ENCODE measurements at places on chromosomes 6 and 20.

DNA sequence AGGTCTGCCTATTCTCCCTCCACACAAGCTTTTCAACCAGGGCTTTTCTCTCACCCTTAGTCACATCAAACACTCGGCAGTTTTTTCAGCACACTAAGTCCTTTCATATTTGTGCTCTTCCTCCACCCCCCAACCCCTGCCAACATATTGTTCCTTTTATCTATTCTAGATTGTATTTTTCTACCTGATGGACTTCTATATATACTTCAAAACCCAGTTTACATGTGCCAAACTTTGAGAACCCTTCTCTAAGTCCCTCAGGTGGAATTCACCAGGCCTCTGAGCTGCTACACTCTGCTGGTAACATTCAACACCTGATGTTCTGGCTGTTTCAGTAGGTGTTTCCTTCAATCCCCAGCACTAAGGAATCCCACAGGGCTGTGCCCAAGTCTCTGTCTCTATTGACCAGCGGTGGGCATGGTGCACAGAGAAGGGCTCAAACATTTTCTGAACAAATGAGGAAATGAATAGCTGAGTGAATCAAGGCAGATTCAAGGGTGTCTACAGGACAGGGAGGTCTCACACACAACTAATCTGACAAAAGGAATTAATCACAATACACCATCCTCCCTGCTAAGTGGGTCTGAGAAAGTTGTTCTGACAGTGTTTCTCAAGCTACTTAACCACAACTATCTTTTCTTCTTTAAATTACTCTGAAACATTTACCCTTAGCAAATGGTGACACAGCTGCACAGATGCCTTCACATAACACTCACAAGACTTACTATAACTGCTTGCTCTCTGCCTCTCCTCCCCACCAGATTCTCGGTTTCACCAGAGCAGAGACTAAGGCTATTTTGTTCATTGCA lies 166.5 kb downstream of the TSHZ2 start:
- DNase-seq, result no peak

DNA sequence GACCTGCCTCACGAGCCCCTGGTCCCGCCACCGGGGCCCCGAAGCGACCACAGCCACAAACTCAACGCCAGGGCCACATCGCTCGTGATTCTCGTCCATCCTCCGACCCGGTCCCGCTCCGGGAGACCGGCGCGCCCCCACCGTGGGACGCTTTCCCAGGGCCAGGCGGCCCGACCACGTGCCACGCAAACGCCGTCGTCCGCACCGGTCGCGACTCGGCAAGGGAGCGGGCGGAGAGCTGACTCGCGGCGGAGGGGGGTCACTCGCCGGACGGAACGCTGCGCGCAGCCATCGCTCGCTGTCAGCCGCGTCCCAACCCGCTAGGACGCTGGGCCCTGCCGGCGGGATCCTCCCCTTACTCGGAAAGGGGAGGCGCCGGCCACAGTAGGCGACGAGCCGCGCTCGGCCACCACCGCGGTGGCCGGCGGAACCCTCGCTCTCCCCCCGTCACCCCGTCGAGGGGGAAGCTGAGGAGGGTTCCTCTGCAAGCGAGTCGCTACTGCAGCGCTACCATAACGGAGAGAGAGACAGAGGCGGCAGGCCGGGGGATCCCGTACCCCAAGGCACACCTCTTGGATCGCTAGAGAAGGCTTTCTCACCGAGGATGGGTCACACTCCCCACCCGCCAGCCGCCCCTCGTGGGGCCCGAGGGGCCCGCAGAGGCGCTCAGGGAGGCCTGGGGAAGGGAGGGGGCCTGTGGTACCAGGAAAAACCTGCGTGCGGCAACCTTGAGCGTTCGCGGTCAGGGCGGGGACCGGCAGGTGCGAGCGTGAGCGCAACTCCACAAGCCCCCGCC lies 511.8 kb upstream of the ZNF337 start:
- no peak for DNase-seq

GRCh38 chr20:59403261-59403961 lies 103.0 kb downstream of the EDN3 start:
- DNase-seq, result no peak

GRCh38 chr20:37389844-37390275 lies 43.9 kb downstream of the SRC start:
- DNase-seq, result no peak

DNA sequence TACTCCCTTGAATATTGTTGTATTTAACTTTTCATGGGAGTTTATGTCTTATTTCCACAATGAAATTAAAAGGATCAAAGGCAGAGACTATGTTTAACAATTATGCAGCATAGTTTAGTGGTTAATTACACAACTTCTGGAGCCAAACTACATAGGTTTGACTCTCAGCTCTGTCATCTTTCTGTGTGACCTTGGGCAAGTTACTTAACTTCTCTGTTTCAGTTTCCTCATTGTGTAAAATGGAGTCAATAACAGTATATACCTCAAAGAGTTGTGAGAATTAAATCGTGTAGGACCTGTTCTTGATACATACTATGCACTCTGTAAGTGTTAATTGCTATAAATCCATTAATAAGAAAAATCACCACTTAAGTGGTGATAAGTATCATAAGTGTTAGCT lies 48.3 kb downstream of the BTBD9 start:
- no peak for DNase-seq

DNA sequence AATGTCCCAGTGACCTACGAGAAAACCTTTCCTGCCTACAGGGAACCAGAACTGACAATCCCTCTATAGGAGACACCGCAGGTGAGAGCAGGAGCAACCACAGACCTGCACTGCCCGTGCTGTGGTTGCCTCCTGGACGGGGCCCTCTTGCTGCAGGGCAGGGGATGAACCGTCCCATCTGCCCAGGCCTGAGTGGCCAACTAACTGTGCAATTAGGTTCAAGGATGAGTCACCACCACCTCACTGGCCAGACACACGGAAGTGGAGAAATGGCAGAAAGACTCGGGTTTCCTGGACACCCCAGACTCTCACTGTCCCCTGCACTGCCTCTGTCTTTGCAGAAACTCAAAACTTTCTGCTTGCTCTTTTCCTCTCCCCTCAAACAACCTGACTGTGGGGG lies 13.8 kb upstream of the HLA-G start:
- DNase-seq, result no peak

GRCh38 chr6:57252975-57253374 lies 30.9 kb upstream of the RAB23 start:
- peak; percentile 75 for DNase-seq

DNA sequence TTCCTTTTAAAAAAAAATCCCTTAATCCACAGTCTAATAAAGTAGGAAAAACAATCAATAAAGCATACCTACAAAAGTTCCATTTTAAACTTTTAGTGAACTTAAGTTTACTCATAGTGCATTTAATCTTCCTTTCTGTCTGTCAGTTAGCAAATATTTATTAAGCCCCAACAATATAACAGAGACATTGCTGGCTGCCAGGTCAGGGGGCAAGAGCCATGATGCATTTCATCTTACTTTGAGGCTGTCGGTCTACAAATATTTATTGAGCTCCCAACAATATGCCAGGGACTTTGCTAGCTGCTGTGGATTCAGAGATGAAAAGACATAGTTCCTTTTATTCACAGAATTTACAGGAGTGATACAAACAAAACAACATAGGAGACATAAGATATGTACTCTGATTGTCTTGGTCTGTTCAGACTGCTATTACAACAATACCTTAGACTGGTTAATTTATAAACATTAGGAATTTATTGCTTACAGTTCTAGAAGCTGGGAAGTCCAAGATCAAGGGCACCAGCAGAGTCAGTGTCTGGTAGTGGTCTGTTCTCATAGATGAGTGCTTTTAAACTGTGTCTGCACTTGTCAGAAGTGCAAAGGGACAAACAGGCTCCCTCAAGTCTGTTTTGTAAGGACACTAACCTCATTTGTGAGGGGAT lies 118.6 kb downstream of the PLCB1 start:
- DNase-seq, result no peak

DNA sequence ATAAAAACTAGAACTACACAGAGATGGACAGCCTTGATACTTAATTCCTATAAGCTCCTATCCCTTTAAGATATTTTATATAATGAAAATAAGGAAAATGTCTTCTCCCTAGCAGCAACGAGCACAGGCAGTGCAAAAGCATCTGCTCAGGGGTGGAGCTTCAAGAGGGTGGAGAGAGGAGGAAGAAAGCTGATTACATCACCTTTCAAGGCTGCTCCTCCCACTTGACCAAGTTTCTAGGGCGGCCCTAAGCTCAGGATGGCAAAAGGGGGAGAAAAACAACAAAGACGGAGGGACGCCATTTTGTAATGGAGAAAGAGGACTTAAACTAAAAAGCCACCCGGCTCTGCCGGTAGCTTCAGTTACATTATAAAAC lies 2.2 kb downstream of the PPP1R10 start:
- DNase-seq, result peak; percentile 97

DNA sequence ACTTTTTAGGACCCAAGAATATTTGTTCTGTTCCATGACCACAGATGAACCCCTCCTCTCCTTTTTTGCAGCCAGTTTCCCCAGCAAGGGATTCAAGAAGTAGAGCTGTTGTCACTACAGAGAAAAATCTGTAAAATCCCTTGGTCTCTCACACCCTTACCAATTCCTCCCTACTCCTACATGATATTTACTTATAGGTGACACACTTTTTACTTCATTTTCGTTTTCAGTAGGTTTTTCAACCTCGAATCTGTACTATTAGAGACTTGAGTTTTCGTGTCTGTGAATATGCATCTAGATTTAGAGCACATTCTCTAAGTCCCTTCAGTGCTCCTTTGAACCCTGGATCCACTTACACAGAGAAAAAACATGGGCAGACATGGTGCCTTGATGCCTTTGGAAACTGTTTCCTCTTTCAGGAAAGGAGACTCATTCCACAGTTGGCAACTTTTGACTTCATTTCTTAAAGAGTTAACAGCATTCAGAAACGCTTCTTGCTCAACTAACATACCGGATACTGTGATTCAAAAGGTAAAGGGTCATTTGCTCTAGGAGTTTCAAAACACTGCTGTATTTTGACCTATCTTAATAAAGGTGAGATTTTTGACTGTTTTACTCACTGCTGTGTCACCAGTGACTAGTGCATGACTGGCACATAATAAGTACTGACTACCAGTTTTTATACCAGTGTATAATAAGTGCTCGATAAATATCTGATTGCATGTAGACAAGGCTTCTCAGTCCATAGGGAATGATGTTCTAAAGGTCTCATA lies 50.6 kb downstream of the LAMA4 start:
- DNase-seq, result peak; percentile 78

GRCh38 chr6:157661652-157662051 lies 161.4 kb upstream of the SNX9 start:
- no peak for DNase-seq

DNA sequence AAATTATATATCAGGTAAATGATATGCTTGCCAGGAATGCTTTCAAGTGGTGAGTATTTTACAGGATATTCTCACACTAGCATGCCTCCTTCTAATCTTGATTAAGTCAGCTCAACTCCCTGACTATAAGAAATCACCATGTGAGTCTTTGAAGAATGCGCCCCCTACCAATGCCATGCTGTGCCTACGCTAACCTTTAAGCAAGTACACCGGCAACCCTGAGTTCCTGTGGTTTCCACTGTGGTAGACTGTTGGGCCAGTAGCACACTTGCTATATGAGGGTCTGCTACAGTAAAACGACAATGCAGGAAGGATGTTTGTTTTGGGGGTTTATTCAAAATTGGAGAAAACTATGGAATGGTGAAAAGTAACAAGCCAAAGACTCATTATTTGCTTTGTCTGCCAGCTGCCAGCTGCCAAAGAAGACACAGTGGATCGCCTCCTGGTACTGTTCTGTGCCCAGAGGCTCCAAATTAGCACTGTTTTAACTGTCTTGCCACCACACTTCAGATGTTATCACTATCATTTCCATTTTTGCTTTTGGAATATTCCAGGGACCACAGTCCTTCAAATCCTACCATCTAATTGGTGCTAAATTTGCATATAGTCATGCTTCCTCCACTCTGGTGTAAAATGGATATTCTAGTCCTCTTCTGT lies 333.5 kb downstream of the RNGTT start:
- DNase-seq, result no peak

DNA sequence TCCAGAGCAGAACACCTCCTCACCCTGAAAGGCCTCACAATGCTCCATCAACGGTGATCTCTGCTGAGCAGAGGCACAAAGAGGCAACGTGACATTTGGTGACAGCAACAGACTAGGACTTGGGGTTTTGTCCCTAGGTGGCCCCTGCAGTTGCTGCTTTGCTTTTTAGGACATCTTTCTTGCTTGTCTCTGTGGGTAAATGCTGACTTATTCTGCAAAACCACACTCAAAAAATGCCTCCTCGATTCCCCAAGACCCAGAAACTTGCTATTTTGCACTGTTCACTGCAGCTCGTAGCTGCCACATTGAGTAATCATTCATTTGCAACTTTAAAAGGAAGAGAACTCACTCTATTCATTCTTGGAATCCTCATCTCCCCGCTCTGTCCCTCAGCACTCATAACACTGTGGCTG lies 209.9 kb downstream of the LY86 start:
- DNase-seq, result no peak

DNA sequence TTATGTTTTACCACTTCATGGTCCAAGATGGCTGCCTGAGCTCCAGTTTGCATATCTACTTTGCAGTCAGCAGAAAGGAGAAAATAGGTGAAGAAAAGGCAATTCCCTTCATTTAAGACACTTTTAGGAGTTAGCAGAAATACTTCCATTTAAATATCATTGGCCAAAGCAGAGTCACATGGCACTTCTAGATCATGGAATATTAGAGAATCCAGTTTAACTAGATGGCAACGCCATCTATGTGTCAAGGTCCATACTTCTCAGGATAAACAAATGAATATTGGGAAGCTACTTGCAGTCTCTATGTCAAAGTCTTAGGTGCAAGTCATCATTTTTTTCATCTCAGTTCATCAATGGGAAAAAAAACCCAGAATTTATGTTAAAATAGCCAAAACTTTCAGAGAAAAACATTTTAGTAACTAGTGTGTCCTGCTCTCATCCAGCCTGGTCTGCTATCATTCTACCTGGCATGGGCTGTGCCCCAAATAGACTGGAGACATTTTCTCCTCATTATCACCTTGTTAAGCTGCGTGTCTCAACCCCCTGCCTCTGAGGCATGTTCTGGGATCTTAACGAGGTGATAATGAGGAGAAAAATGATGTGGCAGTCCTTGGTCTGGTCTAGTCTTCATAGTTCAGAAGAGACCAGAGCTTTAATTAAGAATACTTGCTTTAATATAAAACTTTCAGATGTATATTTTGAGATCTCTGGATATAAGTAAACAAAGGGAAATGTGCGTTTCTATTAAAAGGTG lies 227.3 kb downstream of the TBX18 start:
- DNase-seq, result no peak

GRCh38 chr6:142326540-142326939 lies 24.7 kb downstream of the ADGRG6 start:
- DNase-seq, result no peak

DNA sequence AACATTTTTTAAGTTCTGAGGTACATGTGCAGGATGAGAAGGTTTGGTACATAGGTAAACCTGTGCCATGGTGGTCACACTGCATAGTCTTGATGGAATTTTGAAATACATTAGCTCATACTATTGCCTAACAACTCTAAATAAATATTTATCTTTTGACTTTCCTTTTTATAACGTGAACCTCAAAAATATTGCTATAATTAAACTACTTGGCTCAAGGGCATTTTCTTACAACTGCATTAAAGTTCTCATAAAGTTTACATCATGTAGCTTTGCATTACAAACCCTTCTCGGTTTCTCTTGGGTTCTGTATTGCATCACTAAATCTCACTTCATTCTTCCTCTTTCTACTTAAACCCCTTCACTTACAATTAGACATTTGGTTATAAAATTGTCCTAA lies 636.0 kb upstream of the PTCHD4 start:
- peak; percentile 37 for DNase-seq

GRCh38 chr6:10194816-10195672 lies 219.8 kb downstream of the TFAP2A start:
- DNase-seq, result no peak

GRCh38 chr20:16709017-16709416 lies 20.8 kb upstream of the SNRPB2 start:
- no peak for DNase-seq

Data from fibroblast of gingiva (primary cell).